ENCODE measurements at places on chromosomes 2 and 18.

GRCh38 chr2:222797261-222797660 is 63.6 kb upstream of the ACSL3 start:
- DNase-seq, result no peak

- DNase-seq, result no peak
Measured at GRCh38 chr2:95314964-95315611, 17.9 kb downstream of the KCNIP3 start.

DNA sequence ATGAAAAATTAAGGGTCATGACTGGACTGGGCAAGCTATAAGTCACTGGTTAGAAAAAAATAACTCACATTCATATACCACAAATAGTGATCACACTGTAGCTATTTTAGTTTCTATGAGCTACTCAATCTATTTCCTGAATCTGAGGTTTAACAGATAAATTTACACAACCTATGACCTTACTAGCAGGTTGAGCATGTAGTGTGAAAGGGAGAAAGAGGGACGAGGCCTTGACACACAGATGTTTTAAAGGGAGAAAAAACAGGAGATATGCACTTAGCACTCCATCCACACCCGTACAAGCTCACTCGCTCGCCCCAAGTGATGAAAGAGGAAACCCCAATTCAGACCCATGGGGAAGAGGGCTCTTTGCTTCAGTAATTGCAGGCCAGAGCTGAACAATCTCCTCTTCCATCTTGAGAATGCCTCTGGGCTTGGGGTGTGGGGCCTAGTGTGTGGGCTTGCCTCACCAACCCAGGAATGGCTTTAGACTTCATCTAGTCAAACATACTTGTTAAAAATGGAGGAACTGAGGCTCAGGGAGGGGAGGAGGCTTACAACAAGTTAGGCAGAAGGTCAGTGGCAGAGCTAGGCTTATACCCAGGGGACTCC is 10.7 kb downstream of the CYRIA start:
- peak; percentile 72 for DNase-seq

DNA sequence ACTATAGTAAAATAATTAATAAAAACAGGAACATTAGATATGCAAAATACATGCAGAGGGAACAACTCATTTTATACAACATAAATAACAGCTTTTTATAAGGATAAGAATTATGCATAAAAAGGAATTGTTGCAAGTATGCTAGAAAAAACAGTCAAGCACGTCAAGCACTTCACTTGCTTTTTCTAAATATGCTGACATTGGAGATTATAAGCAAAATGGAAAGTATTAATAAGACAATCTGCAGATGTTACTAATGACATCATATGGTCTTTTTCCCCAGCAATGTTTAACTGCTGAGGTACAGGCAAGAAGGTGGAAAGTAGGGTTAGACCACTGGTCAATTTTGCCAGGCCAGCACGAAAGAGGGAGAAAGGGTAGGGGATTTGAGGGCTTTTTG is 111.7 kb downstream of the HIBCH start:
- no peak for DNase-seq

GRCh38 chr2:19078709-19079108 is 279.7 kb downstream of the OSR1 start:
- DNase-seq, result no peak

DNA sequence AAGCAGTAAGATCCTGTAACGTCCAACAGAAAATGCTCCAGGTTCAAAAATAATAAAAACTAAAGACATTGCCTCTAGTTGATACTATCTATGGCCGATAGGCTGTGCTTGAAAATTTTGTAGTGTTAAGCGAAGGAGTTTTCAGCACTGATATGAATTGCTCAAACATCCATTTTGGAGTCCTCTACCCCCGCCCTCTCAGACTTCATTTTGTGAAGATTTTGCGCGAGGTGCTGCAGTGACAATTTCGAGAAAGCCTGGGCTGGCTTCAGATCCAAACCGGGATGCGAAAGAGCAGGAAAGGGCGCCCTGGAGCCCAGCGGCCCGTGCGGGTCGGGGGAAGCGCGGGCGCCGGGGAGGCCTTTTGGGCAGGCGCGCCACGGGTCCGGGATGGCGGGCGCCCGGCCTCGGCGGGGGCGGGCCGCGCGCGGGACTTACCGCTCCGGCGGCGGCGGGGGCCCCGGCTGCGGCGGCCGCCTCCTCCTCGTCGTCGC is 1.8 kb downstream of the SP3 start:
- peak; percentile 73 for DNase-seq

DNA sequence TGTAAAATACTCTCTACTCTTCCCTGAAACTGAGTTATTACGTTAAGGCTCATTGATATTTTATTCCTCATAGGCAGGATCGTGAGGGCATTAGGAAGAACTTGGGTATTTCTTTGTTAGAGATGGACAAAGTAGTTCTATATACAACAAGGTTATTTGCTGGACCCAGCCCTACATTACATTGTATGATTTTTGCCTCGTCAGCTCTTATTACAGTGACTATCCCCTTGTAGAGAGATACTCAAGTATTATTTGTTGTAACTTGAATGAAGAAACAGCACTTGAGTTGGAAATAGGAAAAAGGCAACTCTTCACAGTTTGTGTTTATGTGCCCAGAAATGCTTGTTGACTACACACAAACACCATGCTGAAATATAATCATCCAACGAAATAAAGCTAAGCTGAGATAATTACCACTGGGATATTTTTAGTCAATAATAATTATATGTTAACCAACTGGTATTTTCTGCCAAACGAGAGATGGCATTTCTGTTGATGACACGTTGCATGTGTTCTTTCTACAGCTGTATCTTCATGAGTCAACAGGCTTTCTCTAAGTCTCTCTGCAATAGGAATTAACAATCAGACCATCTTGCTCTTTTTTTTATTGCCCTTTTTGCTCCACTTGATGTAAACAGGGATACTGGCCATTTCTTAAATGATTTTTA is 947.6 kb downstream of the DPP10 start:
- no peak for DNase-seq

DNA sequence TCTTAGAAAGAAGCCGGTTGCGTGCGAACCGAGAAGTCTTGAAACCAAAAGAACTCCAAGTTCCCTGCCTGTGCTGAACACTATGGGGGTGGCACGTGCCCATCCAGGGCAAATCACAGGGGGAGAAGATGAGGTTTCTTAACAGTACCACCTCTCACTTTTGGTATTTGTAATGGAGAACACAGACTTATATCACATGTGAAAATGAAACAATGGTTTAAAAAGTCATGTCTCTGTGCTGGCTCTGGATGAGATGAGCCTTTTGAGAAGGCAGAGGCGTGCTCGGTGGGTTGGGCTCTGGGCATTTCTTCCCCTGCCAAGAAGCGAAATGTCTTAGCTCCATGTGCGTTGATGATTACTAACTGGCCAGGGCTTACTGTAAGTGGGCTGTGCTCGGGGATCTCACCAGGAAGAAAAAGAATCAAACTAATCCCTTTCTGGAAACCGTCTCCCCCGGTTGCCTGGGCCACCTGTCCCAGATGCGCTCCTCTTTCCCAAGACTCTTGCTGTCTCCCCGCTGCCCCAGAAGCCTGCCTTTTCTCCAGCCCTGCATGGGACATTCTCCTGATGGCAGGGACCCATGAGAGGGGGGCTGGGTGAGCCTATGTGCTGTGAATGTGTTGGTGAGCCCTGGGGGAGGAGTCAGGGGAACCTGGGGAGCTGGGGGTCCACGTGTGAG is 252.9 kb downstream of the PRKCE start:
- no peak for DNase-seq

DNA sequence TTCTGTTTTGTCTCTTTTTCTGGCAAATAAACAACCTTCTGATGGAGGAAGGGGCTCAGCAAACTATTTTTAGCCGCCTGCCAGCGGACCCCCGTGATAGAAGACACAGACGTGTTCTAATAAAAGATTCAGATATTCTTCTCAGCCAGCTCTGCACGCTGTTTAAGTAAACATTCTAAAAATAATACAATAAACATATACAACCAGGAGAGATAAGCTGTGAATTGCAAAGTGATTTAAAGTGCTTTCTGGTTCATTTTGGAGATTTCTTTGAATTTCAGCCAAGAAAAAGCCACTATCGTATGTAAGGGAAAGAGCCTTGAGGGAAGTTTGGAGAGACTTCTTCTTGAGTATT is 201.3 kb downstream of the EPHA4 start:
- DNase-seq, result no peak

GRCh38 chr2:223554923-223555322 is 47.2 kb downstream of the SCG2 start:
- peak; percentile 9 for DNase-seq

DNA sequence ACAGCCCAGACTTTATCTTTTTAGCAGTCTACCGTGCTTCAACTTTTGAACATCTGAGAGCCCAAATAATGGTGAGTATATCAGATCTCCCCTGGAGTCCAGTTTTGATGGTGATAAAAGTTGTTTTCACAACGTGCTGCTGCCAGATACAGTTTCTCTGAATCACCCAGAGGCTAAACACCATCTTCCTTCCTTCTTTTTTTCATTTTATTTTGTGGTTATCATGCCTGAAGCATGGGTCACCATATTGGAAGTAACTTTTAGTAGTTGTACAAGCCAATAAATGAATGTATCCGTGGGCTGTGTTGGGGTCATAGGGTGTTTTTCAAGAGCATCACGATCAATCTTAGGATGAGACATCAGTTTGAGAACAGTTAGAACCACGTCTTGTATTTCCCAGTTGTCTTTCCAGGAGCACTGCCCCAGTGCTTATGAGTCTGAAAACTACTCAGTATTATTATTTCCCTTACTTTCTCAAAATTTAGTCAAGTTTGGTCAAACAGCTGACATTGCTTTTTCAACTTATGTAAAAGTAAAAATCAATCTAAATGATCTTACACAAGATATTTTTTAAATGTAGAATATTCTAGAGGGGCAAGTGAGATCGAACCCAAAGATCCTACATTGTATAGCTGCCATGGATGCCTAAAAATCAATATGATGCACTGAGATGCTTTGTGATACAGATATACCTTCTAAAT is 311.4 kb downstream of the CTNNA2 start:
- DNase-seq, result peak; percentile 7

GRCh38 chr2:224925810-224926100 is 116.5 kb downstream of the DOCK10 start:
- no peak for DNase-seq

DNA sequence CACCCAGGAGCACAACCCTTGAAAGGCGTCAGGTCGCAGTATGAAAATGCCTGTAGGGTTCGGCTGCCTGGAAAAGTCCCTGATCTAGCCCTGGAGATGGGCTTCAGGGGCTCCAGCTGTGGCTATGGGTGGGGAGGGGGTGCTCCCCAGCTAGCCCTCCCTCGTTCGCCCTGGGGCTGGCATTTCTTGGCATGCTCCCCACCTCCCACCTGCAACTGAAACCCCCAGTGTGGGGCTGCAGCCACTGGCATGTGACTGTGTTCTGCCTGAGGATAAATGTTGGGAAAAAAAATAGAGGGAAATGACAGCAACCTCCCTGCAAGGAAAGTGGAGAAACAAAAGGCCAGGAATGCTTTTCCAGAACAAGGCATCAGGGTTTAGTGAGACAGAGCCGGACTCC is 109.2 kb downstream of the COPS8 start:
- DNase-seq, result no peak

DNA sequence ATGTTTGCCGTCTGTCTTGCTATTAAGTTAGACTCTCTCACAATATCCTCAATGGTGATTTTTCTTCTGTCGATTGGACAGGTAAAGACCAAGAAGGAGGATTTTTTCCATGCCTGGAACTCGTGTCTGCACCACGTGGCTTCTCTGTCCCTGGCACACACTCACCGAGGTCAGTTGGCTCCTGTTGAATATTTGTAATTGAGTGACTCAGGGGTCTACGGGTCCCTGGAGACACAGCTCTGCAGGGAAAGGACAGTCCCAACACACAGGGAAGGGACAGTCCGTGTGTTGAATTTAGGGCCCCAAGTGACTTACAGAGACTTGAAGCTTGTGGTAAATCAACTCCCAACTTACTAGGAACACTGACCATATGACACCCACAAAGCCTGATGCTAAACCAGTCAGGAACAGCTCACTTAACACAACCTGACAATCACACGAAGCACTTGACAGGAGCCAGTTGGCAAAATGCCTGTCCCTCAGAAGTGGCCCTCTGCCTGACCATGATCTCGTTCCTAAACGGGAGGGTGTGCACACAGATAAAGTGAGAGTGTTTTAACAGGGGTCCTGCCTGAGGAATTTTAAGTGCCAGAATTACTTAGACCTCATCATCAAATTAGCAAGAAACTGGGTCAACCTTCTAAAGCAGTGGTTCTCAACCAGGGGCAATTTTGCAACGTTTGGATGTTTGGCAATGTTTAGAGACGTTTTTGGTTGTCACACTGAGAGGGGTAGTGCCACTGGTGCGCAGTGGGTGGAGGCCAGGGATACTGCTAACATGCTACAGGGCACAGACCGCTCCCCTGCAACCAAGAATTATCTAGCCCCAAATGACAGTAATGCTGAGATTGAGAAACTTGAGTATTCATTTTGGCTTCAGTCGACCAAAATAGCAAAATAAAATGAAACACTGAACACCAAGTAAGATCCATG is 88.9 kb upstream of the BCL2L11 start:
- no peak for DNase-seq

DNA sequence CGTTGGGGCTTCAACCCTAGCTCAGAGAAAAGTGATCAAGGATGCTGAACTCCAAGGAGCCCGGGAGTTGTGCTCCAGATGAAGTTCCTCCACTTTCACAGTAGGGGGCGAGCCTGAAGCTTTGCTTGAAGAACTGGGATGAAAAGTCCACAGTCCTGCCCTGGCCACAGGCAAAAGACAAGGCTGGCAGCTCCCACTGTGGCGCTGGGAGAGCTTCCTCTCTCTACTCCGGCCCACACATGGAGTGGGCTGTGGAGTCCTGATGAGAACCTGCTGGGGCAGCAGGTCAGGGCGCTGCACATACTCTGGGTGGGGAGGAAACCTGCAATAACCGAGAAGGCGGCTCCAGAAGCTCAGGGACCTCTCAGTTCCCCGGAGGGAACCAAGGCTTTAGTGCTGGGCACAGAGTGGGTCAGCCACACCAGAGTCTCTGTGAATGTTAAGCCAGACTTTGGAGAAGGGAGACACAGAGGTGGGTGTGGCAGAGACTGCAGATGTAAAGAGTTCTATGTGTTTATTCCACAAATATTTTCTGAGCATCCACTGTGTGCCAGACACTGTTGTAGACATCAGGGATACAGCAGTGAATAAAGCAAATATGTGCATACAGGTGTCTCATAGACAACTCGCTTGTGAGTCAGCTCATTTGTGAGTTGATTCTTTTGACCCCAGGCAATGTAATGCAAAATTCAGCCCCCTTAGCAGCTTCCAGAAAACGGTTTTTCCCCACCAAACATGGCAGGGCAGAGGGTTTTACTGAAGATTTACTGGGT is 48.0 kb upstream of the MRPL33 start:
- DNase-seq, result peak; percentile 46

- peak; percentile 73 for DNase-seq
Measured at GRCh38 chr2:234491281-234491680, 5.6 kb downstream of the ARL4C start.

- DNase-seq, result peak; percentile 59
Measured at GRCh38 chr2:142872882-142873724, 4.4 kb upstream of the KYNU start.

- DNase-seq, result no peak
Measured at GRCh38 chr18:3554811-3555427, 104.9 kb downstream of the TGIF1 start.

DNA sequence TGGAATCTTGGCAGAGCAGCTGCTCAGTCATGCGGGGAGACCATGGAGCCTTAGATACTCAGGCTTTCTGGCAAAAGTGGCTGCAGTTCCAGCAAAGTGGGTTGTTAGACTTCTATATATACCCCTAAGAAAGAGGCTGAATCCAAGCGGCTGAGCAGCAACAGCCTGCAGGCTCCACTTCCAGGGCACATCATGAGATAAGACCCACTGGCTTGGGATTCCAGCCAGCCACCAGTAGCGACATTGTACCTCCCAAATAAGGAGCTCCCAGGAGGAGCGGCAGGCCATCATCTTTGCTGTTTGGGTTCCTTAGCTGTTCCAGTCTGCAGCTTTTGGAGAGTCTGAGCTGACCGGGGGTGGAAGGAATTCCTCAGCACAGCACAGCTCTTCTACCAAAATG is 150.3 kb upstream of the ST6GAL2 start:
- DNase-seq, result no peak

Measured in MV-4-11 (cell line).